ENCODE measurements at places on chromosomes 16 and 17.
A peak's percentile ranks its signal among the peaks of the same experiment; 100 is the strongest.

DNA sequence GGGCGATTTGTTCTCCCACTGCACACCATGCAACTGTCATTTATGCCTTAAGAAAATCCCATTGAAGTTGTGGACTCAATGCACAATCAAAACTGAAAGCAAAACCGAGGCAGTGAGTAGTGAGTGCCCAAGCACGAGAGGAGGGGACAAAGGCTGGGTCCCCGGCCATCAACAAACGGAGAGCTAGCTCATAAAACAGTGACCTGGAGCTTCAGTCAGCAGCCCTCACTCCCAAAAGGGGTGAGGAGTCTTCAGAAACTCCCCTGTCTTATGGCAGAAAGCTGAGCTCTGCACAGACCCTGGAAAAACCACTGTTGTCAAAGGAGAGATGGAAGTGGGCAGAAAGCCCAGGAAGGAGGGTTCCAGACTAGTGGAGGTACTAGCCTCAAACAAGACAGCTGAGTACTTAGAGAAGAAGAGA is 96.9 kb downstream of the ADCY9 start:
- peak; percentile 6 for DNase-seq

GRCh38 chr16:56734429-56734828 is 4.5 kb downstream of the NUP93 start:
- DNase-seq, result no peak

DNA sequence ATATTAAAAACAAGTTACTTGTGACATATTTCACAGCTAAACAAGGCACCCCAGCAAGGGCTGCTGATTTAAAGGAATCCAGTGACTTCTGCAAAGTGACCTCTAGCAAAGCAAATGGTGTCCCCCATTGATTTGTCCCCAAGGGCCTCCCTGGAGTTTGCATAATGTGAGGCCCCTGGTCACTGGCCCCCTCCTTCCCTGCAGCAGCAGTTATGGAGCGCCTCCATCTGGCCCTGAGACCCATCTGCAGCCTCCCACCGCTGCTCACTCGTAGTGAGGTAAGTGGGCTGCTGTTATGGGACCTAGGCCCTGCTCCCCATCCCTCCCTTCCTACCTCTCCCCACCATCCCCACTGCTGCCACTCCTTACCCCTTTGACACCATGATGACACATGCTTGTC is 19.6 kb upstream of the EEF2K start:
- no peak for DNase-seq

DNA sequence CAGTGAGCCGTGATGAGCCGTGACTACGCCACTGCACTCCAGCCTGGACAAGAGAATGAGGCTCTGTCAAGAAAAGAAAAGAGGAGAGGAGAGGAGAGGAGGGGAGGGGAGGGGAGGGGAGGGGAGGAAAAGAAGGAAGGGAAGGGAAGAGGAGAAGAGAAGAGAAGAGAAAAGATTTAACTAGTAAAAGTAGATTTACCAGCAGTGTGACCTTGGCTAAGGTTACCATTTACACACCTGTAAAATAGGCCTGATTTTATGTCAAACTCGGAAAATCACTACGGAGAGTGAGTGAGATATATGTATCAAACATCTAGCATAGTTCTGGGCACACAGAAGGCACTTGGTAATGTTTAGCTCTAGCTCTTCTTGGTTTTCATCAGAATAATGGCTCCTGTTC is 109.2 kb downstream of the LYRM1 start:
- no peak for DNase-seq

GRCh38 chr16:50944436-50944835 is 202.6 kb downstream of the CYLD start:
- DNase-seq, result no peak

DNA sequence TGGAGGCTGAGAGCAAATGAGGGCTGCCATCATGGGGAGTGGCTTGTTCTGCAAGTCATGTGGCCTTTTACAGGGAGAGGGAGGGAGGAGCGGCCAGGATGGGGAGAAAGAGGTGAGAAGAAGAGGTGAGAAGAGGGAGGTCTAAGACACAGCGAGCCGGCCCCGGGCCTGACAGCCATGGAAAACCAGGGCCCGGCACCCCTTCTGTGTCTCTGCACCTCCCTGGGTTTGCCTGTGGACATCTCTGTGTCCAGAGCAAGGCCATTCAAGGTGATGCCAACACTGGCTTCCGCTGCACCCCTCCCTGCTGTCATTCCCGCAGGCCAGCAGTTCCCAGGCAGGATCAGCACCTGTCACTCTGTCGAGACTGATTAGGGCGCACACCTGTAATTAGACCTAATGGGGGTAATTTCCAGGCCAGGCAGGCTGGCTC is 75.6 kb downstream of the MGAT5B start:
- no peak for DNase-seq

DNA sequence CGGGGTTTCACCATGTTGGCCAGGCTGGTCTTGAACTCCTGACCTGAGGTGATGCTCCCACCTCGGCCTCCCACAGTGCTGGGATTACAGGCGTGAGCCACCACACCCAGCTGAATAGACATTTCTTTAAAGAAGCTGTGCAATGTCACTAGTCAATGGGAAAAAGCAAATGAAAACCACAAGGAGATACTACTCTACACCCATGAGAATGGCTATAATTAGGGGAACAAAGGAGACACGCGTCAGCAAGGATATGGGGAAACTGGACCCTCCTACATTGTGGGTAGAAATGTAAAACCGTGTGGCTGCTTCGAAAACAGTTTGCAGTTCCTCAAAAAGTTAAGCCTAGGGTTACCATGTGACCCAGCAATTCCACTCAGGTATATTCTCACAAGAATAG is 103.4 kb downstream of the VPS53 start:
- DNase-seq, result no peak

DNA sequence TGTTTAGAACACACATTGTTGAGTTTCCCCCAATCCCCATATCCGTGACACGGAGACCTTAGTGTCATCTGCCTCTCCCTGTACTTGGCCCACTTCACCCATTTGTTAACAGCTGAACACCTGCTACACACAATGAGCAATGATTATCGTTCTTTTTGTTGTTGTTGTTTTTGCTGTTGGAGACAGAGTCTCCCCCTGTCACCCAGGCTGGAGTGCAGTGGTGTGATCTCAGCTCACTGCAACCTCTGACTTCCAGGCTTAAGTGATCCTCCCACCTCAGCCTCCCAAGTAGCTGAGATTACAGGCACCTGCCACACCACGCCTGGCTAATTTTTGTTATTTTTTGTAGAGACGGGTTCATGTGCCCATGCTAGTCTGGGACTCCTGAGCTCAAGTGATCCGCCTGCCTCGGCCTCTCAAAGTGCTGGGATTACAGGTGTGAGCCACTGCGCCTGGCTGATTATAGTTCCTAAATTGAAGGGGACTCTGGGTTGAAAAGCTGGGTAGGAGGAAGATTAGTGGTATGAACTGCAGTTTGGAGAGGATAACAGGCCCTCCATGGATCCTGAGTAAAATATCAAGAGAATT is 21.6 kb downstream of the NDE1 start:
- no peak for DNase-seq

- no peak for DNase-seq
These were observed 8.9 kb downstream of the LDAF1 start for GRCh38 chr16:21167360-21167759.

DNA sequence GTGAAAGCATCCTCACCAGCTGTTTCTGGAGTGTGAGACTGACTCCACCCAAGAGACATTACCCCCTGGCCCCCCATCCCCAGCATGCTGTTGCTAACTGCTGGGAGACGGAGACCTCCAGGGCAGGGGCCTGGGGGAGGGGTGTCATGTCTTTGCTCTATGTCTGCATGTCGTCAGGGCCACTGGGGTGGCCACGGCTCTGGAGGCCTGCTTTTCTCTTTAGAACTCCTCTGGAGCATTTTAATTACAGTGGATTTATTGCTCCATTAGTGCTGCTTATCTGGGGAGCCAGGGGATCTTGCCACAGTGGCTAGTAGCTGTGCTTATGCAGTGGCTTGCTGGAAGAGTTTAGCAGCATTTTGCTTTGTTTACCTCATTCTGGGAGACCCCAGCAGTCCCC is 32.3 kb downstream of the CLEC16A start:
- DNase-seq, result no peak

- peak; percentile 23 for DNase-seq
These were observed 914.9 kb downstream of the KCNJ2 start for GRCh38 chr17:71084219-71084618.

DNA sequence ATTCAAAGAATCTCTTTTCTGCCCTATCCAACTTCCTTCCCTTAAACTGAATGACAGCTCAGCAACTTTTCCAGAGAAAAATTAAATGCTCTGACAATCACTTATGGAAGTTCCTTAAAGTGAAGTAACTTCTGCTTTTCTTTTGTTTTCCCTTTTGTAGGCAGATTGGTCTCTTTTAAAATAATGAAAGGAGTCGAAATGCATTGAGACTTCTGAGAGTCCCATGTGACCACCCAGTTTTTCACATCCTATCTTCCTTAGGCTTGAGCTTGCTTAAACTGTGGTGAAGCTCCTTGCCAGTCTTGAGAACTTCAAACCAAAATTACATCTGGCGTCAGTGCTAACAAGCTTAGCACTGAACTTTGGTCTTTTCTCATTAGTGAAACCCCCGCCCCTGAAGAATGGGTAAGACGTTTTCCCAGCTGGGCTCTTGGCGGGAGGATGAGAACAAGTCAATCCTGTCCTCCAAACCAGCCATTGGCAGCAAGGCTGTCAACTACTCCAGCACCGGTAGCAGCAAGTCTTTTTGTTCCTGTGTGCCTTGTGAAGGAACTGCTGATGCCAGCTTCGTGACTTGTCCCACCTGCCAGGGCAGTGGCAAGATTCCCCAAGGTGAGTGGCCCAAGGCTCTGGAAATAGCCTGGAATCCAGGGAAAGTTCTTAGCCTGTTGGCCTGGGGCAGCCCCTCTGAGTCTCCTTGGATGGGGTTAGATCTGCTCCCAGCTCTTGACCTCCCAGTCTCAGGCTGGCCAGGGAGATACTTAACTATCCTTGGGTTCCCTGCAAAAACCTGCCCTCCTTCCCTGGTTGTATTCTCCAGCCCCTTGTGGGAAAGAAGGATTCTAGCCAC is 1.2 kb downstream of the TMEM106A start:
- peak; percentile 60 for DNase-seq

DNA sequence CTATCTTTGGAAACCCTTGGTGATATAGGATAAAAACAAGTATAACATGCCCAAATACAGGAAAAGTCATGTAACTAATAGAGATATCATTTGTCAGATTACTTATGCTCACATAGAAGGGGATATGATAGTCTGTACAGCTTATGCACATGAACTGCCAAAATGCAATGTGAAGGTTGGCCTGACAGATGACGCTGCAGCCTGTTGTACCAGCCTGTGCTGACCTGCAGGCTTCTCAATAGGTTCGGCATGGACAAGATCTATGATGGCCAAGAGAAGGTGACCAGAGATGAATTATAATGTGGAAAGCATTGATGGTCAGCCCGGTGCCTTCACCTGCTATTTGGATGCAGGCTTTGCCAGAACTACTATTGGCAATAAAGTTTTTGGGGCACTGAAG is 12.7 kb downstream of the WFIKKN2 start:
- no peak for DNase-seq

DNA sequence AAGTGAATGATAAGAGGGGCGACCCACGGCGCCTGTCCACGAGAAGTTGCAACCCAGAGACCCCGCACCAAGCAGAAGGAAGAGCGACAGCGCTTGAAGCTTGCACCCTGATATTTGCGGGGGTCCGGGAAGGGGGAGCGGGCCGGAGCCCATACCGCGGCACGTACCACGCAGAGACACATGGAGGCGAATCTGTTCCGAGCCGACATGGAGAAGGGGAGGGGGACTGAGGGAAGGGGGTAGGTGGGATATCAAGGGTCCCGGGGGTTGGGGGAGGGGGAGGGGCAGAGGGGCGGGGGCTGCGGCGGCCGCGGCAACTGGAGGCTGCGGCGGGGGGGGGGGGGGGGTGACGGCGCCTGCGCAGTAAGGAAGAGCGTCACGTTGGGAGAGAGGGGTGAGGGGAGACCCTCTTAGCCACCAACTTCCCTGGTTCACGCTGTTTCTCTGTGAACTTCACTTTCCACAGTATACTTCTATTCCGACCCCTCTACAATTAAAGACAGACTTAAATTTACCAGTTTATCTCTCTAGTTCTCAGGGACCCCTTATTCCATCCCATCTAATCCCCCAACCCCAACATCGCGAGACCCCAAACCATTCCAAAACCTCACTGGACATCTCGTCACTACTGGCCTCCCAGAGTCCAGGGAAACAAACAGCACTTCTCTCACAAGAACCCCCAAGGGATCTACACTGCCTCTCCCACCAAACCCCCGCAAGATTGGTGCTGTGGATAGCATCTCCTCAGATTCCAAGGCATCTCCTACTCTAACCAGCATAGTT is 8.0 kb downstream of the DLG4 start:
- no peak for DNase-seq

DNA sequence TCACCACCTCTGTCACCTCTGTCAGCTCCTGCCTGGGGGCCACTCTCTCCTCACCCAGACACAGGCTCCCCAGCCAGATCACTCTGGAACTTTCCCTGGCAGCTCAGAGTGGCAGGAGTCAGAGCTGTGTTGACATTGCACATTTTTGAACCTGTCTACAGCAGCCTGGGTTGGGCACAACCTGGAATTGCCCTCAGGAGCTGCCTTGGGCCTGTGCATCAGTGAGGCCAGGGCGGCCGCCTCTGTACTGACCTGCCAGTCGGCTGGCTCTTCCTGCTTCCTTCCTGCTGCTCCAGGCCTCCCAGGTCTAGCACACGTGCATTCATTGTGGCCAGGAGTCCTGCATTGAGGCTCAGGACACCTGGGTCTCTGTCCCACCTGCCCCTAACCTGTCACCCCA is 14.2 kb upstream of the TMEM11 start:
- DNase-seq, result no peak

DNA sequence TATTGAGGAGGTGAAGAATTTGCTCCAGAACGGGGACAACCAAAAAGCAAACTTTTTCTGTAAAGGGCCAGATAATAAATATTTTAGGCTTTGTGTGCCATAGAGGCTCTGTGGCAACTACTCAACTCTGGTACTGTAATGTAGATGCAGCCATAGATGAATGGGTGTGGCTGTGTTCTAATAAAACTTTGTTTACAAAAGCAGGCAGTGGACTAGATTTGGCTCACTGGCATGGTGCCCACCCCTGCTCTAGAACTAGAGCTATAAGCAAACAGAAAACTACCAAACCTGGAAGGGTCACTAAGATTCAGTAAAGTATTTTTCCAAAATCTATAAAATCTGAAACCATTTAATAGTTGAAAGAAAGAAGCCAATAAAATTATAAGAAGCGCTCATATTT is 24.6 kb upstream of the SMURF2 start:
- no peak for DNase-seq

DNA sequence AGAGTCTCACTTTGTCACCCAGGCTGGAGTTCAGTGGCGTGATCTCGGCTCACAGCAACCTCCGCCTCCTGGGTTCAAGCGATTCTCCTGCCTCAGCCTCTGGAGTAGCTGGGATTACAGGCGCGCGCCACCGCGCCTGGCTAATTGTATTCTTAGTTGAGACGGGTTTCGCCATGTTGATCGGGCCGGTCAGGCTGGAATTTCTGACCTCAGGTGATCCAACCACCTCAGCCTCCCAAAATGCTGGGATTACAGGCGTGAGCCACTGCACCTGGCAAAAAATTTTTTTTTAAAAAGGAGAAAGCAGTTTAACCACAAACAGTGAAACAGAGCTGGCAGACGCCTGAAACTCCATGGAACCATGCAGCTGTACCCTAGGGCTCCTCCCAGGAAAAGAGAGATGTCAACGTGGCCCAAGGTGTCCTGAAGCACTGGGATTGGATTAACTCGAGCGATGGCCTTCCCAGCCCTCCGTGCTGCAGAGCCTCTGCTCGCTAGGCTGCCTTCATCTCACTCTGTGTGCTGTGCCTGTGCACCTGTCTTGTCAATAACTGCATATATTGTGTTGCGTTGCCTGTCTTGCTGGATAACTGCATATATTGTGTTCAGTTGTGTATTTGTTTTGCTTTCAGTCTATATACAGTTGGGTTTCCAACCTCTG is 29.6 kb upstream of the FOXK2 start:
- no peak for DNase-seq

GRCh38 chr17:2150806-2151205 is 95.9 kb downstream of the HIC1 start:
- no peak for DNase-seq

Data from DND-41 (cell line).